ENCODE measurements at places on chromosomes 1 and 21. TPM values are rescaled to one million over a fixed set of nuclear protein-coding genes. Genes with fewer than 3 reads are reported as not detected.

TMEM240 gene
- 5.0 TPM for total RNA-seq

CLCA4 gene
- 0.13 TPM for total RNA-seq

BGLAP gene
- 0.78 TPM for total RNA-seq

FCN3 gene
- total RNA-seq, result 32.2 TPM

SHE gene
- total RNA-seq, result 16.8 TPM

ICOSLG gene
- 1.5 TPM for total RNA-seq

PLA2G2D gene
- not detected for total RNA-seq

ACP6 gene
- 10.9 TPM for total RNA-seq

DNA sequence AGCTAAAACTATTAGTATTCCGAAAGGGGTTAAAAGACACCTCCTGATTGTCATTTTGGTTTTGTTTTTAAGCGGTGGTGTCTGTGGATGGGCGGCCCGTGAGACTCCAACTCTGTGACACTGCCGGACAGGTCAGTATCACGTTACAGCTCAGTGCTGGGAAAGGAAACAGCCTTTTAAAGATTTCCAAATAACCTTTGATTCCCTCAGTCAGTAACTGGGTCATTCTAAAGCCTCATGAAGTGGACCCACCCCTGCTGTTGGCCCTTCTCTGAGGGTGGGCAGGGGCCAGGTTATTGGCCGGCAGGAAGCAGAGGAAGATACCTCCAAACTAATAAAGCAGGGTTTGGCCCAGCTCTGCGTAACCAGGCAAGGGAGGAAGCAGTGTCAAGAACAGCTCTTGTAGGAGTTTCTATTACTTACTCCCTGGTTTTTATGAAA lies 2.3 kb downstream of the RHOU start:
- no peak for DNase-seq

GRCh38 chr1:6270401-6270800 lies 9.5 kb upstream of the GPR153 start:
- no peak for DNase-seq

- DNase-seq, result no peak
Measured at GRCh38 chr21:34074283-34075090, 1.1 kb downstream of the MRPS6 start.

- DNase-seq, result no peak
Measured at GRCh38 chr1:166740668-166741276, 98.5 kb upstream of the POGK start.

GRCh38 chr1:216805233-216805632 lies 82.0 kb upstream of the ESRRG start:
- DNase-seq, result no peak

- DNase-seq, result no peak
Measured at GRCh38 chr1:3236361-3236760, 167.4 kb downstream of the PRDM16 start.

GRCh38 chr1:99707535-99708142 lies 58.8 kb downstream of the FRRS1 start:
- no peak for DNase-seq

DNA sequence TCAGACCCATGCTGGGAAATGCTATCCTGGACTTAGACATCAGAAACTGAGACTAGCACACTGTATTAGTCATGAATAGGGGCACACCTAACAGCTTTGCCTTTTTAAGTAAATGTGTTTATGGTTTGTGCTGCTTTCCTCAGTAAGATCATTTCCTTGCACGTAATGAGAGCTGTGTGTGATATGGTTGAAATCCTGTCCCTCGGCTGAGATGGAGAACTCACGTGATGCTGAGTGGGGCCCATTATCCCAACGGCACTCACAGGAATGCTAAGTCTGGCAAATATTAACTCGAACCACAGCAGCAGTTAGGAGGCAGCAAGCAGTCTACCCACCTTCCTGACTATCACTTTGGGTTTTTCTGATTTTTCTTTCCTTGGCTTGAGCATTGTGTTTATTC lies 38.2 kb downstream of the BCL9 start:
- no peak for DNase-seq

DNA sequence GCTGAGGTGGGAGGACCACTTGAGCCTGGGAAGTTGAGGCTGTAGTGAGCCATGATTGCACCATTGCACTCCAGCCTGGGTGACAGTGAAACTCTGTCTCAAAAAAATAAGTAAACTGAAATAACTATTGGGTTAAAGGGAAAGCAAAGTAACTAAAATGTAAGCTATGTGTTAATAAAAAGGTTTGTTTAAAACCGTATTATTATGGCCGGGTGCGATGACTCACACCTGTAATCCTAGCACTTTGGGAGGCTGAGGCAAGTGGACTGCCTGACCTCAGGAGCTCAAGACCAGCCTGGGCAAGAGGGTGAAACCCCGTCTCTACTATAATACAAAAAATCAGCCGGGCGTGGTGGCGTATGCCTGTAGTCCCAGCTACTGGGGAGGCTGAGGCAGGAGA lies 27.0 kb downstream of the NVL start:
- DNase-seq, result no peak

DNA sequence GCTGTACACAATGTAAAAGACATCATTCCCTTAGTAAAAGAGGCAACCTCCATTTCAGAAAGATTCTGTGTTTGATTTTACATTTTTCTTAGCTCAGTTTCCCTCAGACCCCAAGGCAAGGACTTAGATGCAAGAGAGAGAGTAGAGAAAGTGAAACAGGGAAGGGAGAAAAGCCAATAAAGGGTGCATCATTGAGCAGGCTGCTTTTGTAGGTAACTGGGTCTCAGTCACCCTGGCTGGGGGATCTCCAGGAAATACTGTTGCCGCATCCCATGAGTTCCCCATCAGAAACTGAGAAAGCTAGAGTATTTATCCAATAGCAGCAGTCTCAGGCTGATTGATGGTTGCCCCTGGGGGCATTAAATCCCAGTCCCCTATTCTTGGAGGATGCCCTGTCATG lies 23.1 kb upstream of the DNAH14 start:
- DNase-seq, result no peak

- DNase-seq, result no peak
Measured at GRCh38 chr1:6016191-6016865, 24.1 kb upstream of the NPHP4 start.

GRCh38 chr1:63004868-63005267 lies 220.9 kb downstream of the ATG4C start:
- no peak for DNase-seq

GRCh38 chr1:163068716-163069115 lies 445 bp upstream of the RGS4 start:
- DNase-seq, result no peak

GRCh38 chr1:164796916-164797315 lies 237.9 kb downstream of the PBX1 start:
- DNase-seq, result no peak

- no peak for DNase-seq
Measured at GRCh38 chr1:10764296-10764798, 32.1 kb downstream of the CASZ1 start.

GRCh38 chr1:10401281-10401680 lies 2.4 kb downstream of the PGD start:
- no peak for DNase-seq

DNA sequence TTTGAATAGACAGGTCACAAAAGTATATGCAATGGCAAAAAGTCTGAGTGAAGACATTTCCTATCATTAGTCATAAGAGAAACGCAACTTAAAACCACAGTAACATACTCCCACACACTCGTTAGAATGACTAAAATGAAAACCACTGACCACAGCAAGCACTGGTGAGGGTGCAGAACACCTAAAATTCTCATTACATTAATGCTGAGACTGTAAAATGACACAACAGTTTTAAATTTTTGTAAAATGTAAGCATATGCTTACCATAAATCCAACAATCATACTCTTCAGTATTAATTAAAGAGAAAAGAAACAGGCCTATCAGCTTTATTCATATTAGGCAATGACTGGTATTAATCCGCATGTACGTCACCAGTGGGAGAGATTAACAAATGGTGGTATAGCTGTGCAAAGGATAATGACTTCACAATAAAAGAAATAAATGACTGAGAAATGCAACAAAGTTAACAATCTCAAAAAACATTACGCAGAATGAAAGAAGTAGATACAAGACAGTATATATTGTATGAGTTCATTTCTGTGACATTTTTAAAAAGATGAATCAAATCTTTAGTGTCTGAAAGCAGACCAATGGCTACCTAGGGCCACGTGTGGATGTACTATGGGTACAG lies 253.5 kb downstream of the AKT3 start:
- no peak for DNase-seq

- DNase-seq, result no peak
Measured at GRCh38 chr1:186559601-186560116, 98.7 kb upstream of the PDC start.

GRCh38 chr1:229621663-229622062 lies 4.3 kb downstream of the TAF5L start:
- DNase-seq, result no peak
